Fibroblast of villous mesenchyme (primary cell): ENCODE measurements at places on chromosomes 7 and 10. TPM values are rescaled to one million over a fixed set of nuclear protein-coding genes. Genes with fewer than 3 reads are reported as not detected.

GRCh38 chr10:97567891-97568290 lies 4.7 kb upstream of the ANKRD2 start:
- DNase-seq: no peak

DNA sequence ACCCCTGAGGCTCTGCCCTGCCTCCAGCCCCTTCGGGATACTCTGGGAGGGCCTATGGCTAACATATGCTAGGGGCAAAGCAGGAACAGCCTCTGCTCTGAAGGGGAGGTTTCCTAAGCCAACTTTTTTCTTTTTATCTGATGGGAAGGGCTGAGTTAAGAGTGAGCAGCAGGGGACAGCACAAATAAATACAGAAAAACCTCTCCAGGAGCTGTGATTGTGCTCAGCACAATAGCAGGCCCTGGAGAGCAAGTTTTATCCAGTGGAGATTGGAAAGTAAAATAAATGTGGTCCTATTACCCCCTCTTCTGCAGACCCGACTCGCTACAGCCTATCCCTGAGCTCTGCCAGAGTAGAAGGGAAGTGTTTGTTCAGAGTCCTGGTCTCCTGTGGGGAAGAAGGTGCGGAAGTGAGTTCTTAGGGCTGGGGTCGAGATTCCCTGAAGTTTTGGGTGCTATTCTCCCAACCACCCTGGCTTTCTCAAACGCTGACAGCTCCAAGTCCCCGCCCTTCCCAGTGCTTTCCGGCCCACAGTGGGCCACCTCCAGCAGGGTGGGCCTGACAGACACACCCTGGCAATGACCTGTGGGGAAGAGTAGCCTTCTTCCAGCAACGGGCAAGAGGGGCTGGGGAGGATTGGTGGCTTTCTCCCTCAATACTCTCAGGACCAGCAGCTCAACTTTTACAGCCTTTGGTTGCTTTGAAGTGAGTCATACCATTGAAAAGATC lies 23.0 kb upstream of the AFAP1L2 start:
- DNase-seq: no peak

DNA sequence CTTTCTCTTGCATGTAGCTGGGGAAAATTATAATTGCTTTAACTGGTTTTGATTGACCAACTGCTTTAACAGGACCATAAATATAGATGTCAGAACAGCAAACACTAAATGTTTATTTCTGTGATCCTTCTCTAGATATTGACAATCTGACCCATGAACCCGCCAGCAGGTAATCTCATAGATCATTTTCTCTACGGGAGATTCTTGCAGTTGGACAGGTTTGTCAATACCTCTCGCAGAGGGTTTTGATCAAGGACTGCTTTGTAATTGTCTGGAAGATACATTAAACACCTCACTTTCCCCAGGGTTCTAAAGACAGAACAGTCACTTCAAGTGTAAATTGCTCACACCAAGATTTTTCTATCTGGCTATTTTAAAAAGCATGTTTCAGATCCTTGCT lies 235.8 kb upstream of the RHOBTB1 start:
- no peak for DNase-seq

- DNase-seq: no peak
These were observed at the start of gene FGF8 for GRCh38 chr10:101775273-101776160. TSS of gene FGF8 (minus strand) at chr10:101776114. CDS start at chr10:101775900, 214 bp downstream.

GRCh38 chr10:76618641-76619040 lies 1019.0 kb downstream of the KCNMA1 start:
- DNase-seq: no peak

DNA sequence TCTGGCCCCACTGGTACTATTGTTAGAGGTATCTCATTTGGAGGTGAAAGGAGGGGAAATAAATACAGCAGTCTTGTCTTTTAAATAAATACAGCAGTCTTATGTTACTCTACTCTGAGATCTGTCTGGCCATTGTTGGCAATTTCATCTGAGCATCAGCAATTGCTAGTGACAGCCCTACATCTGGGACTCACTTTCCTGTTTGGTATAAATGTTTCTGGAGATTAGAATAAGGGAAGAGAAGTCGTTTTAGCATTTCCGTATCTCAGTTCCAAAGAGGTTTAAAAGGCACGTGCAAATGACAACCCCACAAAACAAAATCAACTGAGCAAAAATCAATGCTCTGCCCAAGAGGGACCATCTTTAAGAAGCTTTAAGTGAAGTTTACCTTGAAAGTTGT lies 18.1 kb upstream of the CNNM2 start:
- no peak for DNase-seq

- DNase-seq: no peak
These were observed 39.0 kb downstream of the TFPI2 start for GRCh38 chr7:93851536-93851935.

DNA sequence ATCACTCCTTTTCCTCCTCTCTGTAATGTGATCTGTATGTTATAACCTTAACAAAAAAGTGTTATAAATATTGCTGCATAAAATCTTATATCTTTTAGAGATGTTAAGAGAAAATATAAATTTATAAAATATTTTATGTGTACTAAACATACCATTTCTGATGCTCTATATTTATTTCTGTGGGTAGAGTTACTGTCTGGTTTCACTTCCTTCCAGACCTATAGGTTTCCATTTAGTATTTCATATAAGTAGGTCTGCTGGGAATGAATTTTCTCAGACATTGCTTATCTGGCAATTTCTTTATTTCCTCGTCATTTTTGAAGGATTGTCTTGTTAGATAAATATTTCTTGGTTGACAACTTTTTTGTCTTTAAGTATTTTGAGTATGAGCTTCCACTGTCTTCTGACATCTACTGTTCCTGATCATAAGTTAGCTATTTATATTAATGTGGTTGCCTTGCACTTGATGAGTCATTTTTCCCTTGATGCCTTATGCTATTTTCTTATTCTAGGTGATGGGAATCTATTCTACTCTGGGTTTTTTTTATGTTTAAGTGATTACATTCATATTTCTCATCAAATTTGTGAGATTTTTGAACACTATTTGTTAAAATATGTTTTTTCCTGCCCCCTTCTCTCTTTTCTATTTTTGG lies 11.2 kb upstream of the THSD7A start:
- no peak for DNase-seq

DNA sequence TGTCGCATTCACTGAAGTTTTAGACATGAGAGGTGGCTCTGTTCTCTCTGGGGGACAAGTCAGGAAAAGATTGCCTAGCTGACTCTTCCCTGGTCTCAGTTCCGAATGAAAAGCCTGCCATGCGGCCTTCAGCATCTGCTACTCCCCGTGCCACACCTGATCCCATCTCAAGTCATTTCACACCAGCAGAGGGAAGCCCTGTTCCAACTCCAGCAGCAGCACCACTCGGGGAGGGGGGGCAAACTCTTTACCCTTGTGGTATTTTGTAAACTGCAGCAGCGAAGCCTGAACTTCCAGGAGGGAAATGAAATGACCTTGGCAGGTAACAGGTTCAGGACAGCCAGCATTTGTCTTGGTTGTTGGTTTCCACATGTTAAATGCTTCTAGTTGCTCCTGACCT lies 13.8 kb downstream of the LRRC4 start:
- DNase-seq: no peak

GRCh38 chr7:141949451-141949850 lies 2.7 kb upstream of the CLEC5A start:
- no peak for DNase-seq

DNA sequence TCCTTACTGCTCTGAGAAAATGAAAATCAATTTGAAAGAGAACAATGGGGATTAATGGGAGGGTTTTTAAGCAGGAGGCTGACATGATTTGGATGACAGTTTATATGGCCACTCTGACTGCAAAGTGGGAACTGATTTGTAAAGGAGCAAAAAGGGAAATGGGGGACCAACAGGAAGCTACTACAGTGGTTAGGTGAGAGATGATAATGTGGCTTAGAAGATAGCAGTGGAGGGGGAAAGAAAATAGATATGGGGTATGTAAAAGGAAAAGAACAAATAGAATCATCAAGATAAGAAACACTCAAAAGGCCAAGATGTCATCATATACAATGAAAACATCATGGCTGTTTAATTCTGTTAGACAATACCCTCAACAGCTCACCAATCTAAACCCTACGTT lies 177.5 kb downstream of the ANK3 start:
- no peak for DNase-seq

- DNase-seq: no peak
These were observed 71.4 kb downstream of the SEC61G start for GRCh38 chr7:54687462-54688212.

DNA sequence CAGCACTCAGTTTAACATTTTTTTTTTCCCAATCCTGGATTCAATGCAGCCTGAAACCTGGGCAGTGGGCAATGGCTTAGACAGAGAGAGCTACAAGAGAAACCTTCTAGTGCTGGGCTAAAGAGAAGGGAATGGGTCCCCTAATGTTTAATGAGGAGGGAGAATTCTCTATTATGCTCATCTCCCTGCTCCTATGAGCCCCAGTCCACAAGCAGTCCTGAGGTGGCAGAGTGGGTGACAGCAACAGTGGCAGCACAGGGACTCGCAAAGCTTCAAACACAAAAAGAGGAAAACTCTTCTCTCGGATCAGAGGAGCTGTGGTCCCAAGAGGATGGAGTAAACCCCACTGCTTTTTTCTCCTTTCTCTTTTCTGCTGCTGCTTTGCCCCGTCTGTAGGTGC lies 36.5 kb downstream of the COBL start:
- no peak for DNase-seq

GRCh38 chr7:31432836-31433340 lies 81.0 kb upstream of the ITPRID1 start:
- no peak for DNase-seq

DNA sequence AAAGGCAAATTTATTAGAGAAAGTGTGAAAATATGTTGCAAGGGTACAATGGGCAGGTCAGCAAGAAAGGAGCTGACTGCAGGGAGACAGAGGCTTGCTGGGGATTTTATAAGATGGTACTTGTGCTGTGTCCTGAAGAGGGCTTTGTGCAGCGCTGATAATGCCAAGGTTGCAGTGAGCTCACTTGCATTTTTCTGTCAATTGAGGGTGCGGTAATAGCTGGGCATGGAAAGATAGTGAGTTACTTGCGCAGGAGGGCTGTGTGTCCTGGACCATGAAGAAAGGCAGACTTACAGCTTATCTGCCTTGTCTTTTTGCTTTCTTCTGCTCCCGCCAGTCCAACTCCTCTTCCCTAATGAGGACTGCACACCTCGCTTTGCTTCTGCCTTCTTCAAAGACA lies 12.5 kb downstream of the CDC123 start:
- DNase-seq: no peak

DNA sequence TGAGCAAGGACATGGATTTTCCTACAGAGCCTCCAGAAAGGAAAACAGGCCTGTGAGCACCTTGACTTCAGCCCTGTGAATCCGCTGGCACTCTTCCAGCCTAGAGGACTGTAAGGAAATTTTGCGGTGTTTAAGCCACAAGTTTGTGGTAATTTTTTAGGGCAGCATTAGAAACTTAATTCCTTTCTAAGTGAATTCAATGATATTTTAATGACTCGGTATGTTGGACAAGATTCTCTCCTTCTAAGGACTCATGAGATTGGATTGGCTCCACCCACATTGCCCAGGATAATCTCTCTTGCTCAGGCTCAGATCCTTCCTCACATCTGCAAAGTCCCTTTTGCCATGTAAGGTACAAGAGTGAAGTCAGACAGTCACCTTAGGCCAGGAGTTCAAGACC lies 4.5 kb downstream of the LYZL2 start:
- no peak for DNase-seq

DNA sequence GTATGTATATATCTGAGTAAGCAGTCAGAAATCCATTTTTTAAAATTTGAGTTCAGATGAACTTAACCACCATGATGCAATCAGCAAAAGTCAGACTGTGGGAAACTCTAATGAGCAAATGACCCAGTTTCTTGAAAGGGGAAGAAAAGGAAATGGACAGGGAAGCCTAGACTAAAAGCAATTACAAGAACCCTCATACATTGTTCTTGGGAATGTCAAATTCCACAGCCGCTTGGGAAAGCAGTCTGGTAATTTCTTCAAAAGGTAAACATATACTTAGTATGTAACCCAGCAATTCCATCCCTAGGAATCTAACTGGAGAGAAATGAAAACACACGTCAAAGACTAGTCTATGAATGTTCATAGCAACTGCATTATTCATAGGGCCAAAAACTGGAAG lies 16.4 kb upstream of the FOXK1 start:
- peak; percentile 97 for DNase-seq

ITPRID1 gene
- not detected in 2 replicates for total RNA-seq

PVRIG gene
- not detected in 2 replicates for total RNA-seq

ZNF239 gene
- total RNA-seq: 4.2 and 6.5 TPM in 2 replicates

KLHDC10 gene
- 28.7 and 43.6 TPM in 2 replicates for total RNA-seq

ARL4A gene
- 17.7 and 24.6 TPM in 2 replicates for total RNA-seq

FAM131B gene
- total RNA-seq: 1.3 and 2.2 TPM in 2 replicates

GPR37 gene
- 5.6 and 8.7 TPM in 2 replicates for total RNA-seq
